SK-N-DZ (cell line): ENCODE measurements at places on chromosomes 7 and 10.
A peak's percentile ranks its signal among the peaks of the same experiment; 100 is the strongest.

- DNase-seq, result no peak
Measured at GRCh38 chr7:134886353-134887057, 99.8 kb upstream of the AGBL3 start.

DNA sequence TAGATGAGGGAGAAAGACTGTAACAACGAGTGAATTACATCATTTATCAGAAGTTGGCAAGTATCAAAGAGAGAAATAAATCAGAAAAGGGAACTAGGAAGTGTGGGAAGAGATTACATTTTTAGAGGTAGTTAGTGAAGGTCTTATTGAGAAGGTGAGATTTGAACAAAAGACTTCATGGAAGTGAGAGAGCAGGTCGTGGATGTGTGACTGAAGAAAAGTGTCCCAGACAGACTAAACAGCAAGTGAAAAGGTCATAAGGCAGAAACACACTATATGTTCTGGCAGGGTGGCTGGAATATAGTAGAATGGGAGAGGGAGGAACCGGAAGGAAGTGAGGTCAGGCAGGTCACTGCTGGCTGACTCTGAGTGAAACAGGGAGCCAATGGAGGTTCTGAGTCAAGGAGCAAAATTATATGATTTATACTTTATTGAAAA is 35.7 kb upstream of the RHOBTB1 start:
- DNase-seq, result no peak

- DNase-seq, result peak; percentile 57
Measured at GRCh38 chr7:95596198-95597063, at the start of gene PDK4. Gene PDK4 (minus strand): TSS chr7:95596516. CDS start chr7:95596293, 223 bp downstream.

GRCh38 chr7:73799282-73800141 is 29.4 kb upstream of the CLDN3 start:
- no peak for DNase-seq

DNA sequence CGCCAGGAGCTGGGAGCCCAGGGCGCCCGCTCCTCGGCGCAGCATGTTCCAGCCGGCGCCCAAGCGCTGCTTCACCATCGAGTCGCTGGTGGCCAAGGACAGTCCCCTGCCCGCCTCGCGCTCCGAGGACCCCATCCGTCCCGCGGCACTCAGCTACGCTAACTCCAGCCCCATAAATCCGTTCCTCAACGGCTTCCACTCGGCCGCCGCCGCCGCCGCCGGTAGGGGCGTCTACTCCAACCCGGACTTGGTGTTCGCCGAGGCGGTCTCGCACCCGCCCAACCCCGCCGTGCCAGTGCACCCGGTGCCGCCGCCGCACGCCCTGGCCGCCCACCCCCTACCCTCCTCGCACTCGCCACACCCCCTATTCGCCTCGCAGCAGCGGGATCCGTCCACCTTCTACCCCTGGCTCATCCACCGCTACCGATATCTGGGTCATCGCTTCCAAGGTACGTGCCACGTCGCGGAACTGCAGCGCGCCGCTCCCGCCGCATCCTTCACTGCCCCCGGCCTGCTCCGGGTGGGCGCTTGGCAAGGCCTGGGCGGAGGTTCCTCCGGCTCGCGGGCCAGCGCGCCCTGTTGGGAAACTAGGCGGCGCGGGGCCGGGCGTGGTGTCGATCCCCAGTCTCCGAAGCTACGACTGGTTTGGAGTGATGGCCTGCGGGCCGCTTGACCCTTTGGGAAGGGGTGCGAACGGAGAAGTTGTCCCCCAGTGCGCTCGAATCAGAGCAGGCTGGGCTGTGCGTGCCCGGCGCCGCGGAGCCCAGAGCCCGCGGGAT is 868 bp downstream of the EMX2 start:
- peak; percentile 26 for DNase-seq

- DNase-seq, result no peak
Measured at GRCh38 chr7:4210821-4211220, 471.3 kb upstream of the FOXK1 start.

DNA sequence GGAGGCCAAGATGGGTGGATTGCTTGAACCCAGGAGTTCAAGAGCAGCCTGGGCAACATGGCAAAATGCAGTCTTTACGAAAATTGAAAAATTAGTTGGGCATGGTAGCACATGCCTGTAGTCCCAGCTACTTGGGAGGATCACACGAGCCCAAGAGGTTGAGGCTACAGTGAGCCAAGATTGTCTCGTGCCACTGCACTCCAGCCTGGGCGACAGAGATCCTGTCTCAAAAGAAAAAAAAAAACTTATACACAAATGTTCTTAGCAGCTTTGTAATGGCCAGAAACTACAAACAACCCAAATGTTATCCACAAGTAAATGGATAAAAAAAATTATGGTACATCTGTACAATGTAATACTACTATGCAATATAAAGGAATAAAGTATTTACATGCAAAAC is 12.6 kb downstream of the NT5C2 start:
- DNase-seq, result no peak

DNA sequence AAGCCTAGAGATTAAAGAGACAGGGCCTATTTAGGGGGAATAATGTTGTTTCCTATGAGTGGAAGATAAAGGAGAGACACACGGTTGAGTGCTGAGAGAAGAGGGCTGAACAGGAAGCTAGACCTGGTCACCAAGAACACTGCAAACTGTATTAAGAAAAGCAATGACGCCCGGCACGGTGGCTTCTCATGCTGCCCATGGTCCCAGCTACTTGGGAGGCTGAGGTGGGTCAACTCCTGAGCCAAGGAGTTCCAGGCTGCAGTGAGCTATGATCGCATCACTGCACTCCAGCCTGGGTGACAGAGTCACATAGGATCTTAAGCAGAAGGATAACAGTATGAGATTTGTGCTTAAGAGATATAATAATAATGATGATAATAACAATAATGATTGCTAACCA is 19.7 kb upstream of the OTUD1 start:
- no peak for DNase-seq

DNA sequence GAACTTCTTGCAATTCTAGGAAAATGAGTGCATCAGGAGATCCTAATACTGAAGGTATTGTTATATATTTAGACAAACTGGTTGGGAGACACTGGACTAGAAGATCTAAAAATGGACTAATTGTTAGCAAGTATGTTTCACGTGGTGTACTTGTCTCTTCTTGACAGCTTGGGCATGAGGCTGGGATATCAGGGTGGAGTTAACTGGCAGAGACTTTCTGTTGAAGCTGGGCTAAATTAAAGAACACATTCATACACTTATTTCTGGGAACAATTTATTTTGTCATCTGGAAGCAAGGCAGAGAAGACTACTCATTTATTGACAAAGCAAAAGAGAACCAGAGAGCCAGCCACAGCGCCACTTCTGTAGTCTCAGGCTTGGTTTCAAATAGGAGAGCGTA is 25.9 kb downstream of the TYW1 start:
- no peak for DNase-seq

- peak; percentile 70 for DNase-seq
Measured at GRCh38 chr10:103884681-103885139, 29.3 kb upstream of the SH3PXD2A start.

DNA sequence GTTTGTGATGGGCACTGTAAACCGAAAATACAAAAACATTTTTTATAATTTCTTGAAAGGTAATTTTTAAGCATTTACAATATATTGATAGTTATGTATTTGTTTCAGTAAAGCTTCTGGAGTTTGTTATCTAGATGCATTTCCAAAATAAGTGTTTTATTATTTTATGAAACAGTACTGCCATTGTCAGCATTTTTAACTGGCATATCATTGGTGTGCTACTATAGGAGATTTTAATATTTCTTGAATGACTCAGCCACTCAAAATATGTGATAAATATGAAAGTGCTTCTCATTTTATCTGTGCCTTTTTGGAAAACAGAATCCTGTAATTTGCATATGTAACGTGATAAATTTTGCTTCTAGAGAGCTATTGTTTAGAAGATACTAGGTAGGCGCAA is 97.9 kb downstream of the ANKIB1 start:
- DNase-seq, result no peak

DNA sequence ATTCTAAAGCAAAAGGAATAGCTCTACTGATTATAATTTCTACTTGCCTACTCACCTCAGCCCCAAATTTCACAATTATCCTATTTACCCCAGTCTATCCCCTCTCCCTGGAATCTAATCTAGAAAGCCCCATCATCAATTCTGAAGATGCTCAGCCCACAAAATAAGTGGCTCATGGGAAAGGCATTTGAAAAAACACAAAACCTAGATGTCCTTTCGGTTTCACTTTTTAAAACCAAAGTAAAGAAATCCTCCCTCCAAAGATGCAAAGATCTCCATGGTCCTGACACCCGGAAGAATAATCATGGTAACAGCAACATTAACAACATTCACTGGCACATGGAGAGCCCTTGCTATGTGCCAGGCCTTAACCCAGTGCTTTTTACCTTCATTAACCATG is 224.8 kb downstream of the FGFR2 start:
- DNase-seq, result no peak

DNA sequence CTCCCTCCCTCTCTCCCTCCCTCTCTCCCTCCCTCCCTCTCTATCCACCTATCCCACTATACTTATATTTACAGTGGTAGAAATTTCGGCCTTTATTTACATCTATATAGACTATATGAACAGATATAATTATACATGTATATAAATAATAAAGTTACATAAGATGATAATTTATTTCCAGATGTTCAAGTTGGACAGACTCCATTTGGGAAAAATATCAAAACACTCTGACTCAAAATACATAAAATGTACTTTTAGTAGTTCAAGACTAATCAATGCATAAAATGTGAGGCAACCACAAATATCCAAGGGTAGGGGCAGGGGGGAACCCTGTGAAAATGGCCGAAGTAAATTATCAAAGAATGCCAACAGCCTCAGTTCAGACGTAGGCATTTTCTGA is 203.0 kb downstream of the FANK1 start:
- DNase-seq, result no peak

GRCh38 chr10:7027913-7028808 is 382.7 kb downstream of the SFMBT2 start:
- no peak for DNase-seq
